ENCODE measurements at places on chromosomes 6 and 20.

DNA sequence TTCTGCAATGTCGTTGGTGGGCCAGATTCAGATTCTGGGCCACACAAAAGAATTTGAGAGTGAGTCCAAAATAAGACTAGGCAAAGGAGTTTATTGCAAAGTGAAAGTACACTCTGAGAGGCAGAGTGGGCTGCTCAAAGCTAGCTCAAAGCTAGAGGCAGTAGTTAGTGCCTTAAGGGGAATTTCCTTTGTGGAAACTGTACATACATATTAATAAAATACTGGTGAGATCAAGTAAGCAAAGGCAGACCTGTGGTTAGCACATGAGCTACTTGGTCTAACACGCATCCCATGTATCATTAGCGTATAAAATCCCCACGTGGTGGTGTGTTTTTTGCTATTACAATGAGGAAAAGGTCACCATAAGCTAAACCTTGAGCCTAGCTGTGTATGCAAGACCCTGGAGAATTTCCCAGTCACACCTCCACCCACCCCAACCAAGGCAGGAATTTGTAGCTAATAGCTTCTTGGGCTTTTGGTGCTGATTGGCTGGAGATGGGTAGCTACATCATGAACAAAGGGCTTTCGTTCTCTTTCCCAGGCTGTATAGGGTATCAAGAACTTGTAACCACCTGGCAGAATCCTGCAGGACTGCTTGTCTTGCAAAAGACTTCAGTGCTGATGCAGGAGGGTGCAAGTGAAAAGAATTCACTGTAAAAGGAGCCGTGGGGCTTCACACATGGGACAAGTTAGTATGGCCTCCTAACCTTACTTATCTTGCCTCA is 14.7 kb upstream of the TRIM26 start:
- DNase-seq: no peak

GRCh38 chr6:160863782-160864181 is 127.8 kb upstream of the MAP3K4 start:
- DNase-seq: no peak

- no peak for DNase-seq
These were observed 111.0 kb downstream of the TBXT start for GRCh38 chr6:166056637-166057036.

- no peak for DNase-seq
These were observed 91.2 kb downstream of the ISM1 start for GRCh38 chr20:13312300-13312699.

GRCh38 chr20:2122936-2123335 is 21.3 kb downstream of the STK35 start:
- no peak for DNase-seq

All from stimulated activated CD8-positive, alpha-beta memory T cell treated with anti-CD3 and anti-CD28 coated beads, Interleukin-15, amount 100 ng/mL, for 4 hours (primary cell).